RPMI7951 (cell line): ENCODE measurements at places on chromosomes 5 and 9.

- no peak for DNase-seq
These were observed 42.8 kb upstream of the RPS23 start for GRCh38 chr5:82320966-82321365.

DNA sequence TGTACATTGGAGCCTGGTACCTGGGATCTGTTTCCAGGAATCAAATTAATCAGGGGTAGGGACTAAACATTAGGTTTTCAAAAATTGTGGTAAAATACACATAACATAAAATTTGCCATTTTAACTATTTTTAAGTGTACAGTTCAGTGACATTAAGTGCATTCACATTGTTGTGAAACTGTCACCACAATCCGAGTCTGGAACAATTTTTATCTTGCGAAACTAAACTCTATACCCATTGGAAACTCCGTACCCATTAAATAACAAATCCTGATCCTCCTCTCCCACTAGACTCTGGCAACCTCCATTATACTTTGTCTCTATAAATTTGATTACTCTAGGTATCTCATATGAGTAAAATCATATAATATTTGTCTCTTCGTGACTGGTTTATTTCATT, 486.2 kb downstream of the GADD45G start:
- no peak for DNase-seq

DNA sequence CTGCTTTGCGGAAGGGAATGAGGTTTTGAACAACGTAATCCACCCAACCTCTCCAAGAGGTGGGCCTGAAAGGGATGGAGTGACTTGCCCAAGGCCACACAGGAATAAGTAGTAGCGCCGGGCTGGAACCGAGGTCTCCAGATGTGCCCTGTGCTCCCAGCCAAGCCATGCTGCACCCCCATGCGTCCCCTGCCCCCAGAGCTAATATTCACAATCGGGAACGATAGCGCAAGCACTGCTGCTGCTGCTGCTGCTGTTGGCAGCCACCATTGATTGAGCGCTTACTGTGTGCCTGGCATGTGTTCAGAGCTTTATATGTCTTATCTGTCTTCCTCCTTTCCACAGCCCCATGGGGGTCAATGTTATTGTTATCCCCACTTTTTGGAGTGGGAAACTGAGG, 43.9 kb downstream of the AMBP start:
- DNase-seq = no peak

GRCh38 chr5:92777421-92777820, 803.6 kb downstream of the NR2F1-AS1 start:
- no peak for DNase-seq

GRCh38 chr9:97505845-97506244, 4.4 kb downstream of the TMOD1 start:
- DNase-seq = no peak

DNA sequence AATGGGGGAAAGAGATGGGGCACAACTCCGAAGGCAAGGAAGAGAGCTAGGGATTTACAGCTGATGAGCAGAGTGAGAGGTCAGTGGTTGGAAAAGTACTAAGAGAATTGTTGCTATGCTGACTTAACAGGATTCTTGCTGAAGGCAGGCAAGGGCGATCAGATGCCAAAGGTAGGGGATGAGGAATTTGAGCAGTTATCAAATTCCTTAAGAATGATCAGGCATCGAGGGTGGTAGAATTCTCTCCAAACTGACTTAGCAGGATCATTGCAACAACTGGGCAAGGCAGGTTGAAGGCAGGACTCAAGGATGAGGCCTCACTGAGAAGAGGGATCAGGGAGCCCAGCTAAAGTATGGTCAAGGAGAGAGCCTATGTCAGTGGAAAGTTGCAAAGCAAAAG, 171.0 kb downstream of the HSD17B3 start:
- no peak for DNase-seq

DNA sequence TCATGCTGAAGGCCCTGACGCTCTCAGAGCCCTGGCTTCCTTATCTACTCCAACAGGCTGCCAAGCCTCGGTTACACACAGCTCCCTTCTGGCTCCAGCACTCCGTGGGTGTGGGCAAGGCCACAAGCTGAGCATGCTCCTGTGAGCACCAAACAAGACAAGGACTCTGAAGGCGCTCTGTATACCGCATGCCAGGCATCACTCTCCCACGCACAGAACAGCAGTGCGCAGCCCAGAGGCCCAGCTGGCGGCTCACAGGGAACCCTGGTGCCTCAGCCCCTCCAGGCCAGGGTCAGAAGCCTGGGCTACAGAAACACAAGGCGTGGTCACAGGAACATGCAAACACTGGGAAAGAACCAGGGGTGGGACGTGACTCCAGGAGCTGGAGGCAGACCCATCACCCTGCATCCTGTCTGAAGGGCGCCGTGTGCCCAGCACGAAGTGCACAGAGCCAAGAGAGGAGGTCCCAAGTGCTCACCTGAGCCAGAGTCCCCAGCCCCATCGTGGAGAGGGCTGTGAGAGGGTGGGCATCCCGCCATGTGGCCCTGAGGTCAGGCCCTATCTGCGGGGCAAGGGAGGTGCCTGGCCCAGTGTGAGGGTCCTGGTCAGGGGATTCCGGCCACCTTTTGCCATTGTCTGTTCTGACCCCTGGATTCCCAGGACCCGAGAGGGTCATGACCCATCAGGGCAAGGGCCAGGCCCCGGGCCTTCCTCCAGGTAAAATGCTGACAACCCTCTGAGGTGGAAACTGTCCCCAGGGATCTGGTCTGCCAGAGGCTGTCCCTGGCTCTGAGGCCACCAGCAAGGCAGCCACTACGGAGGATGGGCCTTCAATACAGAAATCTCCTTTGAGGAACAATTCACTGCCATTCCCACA, 54.7 kb downstream of the COL23A1 start:
- no peak for DNase-seq

DNA sequence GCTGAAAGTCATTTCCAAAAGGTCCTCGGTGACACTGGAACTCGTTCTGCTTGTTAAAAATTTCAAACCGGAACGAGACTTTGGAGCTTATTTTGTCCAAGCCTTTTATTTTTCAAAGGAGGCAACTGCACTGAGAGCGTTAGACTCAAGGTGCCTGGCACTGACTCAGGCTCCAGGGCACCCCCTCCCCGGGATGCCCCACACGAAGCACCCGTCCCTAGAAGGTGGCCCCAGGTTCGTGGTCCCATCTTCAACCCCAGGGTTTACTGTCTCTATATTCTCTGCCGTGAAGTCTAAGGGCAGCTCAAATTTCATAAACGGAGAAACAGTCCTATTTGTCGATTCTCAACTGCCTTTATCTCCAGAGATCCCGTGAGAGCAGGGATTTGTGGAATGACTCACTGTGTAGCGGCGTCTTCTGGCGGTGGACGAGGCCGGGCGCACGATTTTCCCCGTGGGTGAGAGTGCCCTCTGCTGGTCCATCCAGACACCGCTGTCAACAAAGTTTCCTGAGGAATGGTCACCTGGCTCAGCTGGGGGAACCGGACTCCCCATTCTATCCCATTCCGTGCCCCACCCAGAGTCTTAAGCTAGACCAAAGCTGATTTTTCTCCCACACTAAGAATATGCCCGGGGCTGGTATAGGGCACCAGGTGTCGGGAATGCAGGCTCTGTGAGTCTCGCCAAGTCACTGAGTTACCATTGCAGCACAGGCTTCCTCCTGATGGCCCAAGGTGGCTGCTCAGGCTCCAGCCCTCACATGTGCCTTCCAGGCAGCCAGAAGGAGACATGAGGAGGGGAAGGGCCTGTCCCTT, 27.1 kb upstream of the SLC6A19 start:
- peak; percentile 89 for DNase-seq

- DNase-seq = peak; percentile 5
These were observed 31.1 kb downstream of the GCNT4 start for GRCh38 chr5:75021219-75021618.

DNA sequence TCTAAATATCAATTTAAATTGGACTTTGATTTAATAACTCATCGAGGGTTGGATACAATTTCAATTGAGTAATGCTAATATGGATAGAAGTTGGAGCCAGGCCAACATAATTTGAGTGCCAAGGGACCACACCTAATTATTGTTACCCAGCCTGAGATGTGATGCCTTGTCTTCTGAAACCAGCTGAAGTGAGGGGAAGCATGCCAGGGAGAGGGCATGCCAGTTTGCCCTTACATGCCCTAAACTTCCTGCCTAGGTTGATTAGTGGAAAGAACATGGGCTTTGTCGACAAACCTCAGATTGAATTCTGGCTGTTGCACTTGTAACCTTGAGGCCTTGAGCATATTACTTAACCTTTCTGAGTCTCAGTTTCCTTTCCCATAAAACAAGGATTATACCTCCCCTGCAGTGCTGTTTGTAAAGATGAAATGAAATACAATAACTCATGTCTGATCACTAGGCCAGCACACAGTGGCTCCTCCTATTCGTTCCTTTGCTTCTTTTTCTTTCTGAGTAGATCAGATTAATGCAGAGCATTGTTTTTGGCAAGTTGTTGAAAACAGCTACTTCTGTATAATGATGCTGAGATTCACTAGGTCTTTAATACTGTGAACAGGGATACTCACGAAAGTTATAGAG, 412.8 kb downstream of the TLE4 start:
- DNase-seq = no peak

GRCh38 chr9:129319076-129319937, 141.2 kb upstream of the IER5L start:
- no peak for DNase-seq

GRCh38 chr9:75120686-75121085, 32.4 kb downstream of the OSTF1 start:
- no peak for DNase-seq

DNA sequence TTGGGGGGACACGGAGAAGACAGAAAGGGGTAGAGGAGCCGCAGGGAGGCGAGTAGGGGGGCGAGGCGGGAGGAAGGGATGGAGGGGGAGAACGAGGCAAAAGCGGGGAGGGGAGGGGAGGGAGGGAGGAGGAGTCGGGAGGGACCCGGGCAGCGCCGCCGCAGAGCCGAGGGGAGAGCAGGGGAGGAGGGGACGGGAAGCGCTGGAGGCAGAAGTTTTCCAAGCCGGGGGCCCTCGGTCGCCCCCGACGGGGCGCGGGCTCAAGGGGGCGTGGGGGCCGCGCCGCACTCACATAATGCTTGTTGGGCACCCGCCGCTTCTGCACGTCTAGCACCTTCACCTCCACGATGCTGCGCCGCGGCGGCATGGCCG, 353 bp downstream of the SH3PXD2B start:
- no peak for DNase-seq

GRCh38 chr9:123208626-123209174, 59.7 kb downstream of the STRBP start:
- DNase-seq = no peak

DNA sequence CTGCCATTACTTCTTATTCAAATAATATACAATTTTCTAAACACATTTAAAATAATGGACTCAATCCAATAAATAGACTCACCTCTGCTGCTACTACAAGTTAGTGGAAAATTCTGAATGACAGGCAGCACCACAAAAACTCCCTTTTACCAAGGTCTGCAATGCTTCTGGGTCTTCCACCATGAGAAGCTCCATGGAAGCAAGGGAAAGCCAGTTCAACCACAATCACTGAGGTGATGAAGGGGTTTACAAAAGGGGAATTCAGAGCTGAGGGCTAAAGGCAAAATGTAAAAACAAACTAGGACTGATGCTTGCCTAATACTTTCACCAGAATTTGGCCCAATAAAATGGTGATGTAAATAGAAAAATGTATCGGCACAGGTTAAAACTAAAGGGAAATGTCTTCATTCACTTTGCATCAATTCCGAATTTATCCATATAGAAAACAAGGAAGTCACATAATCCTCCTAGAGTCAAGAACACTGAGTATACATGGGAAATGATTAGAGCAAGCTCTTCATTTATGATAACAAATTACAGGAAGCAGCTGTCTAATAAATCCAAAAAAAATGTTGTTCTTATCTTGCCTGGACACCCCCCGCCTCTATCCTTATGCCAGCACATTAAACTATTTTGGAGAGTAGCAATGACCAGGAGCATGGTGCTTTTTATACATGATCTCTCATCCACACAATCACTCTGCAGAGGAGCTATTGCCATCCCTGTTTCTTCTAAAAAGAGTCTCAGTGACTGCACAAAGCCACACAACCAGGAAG, 66.3 kb upstream of the NFIB start:
- DNase-seq = no peak

DNA sequence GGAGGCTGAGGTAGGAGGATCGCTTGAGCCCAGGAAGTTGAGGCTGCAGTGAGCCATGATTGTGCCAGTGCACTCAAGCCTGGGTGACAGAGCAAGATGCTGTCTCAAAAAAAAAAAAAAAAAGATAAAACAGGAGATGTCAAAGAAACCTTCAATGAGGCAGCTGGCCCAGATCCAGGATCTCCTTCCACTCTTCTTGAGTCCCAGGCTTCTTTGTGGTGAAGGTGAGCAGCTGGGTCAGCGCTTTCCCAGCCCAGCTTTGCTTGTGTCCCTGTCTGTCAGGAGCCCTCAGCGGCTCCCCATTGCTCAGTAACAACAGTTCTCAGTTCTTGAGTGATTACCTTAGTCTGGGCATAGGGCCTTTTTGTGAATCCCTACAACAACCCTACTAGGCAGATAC, 69.4 kb upstream of the PSD2 start:
- no peak for DNase-seq

GRCh38 chr5:122897283-122897602, 51.8 kb downstream of the SNX24 start:
- no peak for DNase-seq

- no peak for DNase-seq
These were observed 133.9 kb downstream of the PBX3 start for GRCh38 chr9:125881042-125881441.

DNA sequence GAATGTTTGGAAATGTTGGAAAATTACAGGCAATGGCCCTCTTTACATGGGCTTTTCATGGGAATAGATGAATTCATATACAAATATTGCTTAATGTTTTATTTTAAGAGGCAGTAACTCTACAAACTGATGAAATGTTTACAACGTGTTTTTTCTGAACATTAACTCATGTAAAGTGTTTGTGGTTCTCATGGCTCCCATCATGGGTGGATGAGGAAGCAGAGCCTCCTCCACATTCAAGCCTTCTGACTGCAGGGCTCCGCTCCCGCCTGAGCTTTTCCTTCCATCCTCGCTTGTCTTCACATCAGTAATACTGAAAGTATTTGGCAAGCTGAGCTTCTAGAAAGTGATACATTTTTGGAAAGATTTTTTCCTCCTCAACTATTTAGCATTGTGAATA, 204.2 kb downstream of the ARHGAP26 start:
- no peak for DNase-seq

GRCh38 chr5:119470851-119471451, 18.7 kb downstream of the HSD17B4 start:
- DNase-seq = peak; percentile 26

GRCh38 chr9:107224252-107224651, 58.8 kb upstream of the RAD23B start:
- DNase-seq = no peak

GRCh38 chr9:134069480-134070399, 1.9 kb upstream of the BRD3 start:
- no peak for DNase-seq

DNA sequence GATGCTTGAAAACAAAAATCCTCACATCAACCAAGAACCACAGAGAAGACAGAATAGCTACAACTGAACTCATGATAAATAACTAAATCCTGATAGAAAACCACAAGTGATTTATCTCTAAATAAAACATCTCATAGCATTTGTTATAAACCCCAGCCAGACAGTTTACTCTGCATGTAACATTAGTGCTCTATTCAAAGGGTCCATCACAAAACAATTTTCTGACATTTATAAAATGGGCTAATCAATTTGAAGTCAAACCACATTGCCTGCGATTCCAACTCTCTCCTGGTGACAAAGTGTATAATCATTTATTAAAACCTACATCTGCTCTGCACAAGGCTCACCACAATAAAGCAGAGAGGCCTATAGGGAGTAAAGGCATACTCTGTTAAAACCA, 49.8 kb downstream of the UIMC1 start:
- DNase-seq = no peak
